ENCODE measurements at places on chromosomes 1 and 21.

GRCh38 chr1:39666772-39667171 is 5.1 kb downstream of the NT5C1A start:
- no peak for DNase-seq

DNA sequence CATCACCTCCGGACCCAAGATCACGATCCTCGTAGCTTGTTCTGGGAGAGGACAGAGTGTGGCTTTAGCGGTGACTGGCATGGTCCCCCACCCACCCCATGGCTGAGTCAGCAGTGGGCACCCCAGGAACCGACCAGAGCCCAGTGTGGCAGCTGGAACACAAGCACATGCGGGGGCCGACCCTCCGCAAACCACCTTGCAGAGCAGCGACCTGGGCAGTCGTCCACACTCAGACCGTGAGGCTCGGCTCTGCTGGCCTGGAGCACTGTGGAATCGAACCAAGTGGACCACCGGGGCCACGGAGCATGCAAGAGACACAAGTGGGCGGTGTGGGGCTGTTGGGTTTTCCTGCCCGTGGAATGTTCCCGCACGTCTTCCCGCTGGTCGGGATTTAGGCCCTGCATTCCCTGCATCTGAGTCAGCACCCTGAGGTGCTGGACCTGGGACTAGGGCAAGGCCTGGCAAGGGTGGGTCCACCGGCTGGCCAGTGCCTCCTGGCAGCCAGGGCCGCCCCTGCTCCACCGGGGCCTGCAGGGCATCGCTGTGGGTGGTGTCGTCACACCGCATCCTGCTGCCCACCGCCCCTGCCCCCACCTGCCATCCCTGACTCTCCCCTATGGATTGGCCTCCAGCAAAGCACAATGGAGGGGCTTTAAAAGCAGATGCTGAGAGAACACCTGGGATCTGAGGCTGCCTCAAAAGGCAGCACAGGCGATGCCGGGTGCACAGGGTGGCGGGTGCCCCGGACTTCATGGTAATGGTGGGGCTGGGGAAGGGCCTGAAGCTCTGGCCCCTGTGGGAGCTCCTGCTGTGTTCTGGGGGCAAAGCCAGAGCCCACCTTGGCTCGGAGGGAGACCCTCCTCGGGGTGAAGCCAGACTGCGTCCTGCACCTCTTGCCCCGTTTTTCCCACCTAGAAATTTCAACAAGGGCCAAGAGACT is 18.5 kb downstream of the MORN1 start:
- DNase-seq, result no peak

GRCh38 chr1:209403921-209404320 is 179.6 kb upstream of the CAMK1G start:
- no peak for DNase-seq

GRCh38 chr1:220224611-220225124 is 47.6 kb downstream of the RAB3GAP2 start:
- peak; percentile 28 for DNase-seq

- no peak for DNase-seq
Measured at GRCh38 chr1:93251966-93252365, 71.4 kb downstream of the CCDC18 start.

DNA sequence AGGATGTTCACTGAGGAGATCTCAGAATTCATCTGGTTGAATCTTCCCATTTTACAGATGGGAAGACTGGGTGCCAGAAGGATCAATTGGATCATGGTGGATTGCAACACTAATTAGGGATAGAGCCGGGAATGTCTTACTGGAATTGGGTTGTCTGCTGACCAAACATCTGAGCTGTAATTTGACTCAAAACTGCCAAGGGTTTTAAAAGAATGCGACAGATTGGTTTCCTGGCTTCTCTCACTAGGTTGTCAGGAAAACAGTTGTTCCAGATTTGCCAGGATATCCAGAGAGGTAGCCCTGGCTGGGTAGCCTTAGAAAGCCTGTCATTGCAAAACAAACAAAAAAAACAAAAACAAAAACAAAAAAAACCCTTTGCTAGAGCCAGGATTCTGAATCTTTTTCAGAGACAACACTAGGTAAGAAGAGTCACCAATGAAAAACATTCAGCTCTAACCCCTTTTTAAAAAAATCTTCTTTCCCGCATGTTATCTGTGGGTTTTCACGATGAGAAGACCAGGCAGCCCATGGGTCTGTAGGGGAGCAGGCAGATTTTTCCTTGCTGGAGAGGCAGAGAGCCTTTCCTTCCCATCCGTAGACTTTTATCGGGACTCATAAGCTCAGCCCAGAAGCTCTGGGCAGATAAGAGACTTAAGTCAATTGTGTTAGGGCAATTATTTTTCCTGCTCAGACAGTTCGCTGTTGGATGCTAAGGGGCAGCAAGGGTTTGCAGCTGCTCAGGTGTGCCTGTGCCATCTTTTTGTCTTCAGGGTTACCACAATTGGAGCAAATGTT is 418.9 kb downstream of the PRDM2 start:
- DNase-seq, result no peak

DNA sequence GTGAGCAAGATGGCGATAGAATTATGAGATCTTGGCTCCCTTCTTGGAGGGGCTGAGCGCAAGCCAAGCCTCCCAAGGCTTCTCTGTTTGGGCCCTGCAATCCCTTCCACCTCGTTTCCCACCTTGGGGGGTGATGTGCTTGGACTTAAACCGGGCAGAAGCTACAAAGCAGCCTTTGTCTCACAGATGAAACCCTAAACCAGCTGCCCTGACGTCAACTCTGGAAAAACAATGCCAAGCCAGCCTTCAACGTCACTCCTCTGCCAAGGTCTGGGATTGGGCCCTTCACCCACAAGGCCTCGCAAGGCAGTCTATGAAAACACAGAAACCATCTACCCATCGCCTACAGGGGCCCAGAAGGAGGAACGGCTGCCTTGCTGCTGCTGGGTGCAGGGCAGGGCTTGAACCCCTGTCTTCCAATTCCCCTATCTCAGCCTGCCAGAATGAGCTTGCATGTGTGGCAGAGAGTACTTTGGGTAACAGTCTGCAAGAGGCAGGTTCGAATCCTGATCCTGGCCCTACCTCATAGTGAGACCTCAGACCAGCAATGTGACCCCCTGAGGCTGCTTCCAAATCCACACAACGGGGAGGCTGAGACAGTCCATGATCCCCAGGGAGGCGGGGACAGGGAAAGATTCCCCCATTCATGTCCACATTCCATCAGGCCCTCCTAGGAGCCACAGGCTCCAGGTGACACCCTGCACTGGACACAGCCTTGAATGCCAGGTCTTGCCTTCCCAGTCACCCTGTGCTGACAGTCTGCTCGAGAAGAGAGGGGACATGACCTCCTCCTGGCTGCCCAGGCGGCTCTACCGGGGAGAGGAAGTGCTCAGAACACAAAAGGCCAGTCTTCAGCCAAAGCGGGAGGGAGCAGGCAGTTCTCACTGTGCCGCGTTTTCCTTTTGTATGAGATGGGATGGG is 15.0 kb downstream of the IFFO2 start:
- DNase-seq, result peak; percentile 64

DNA sequence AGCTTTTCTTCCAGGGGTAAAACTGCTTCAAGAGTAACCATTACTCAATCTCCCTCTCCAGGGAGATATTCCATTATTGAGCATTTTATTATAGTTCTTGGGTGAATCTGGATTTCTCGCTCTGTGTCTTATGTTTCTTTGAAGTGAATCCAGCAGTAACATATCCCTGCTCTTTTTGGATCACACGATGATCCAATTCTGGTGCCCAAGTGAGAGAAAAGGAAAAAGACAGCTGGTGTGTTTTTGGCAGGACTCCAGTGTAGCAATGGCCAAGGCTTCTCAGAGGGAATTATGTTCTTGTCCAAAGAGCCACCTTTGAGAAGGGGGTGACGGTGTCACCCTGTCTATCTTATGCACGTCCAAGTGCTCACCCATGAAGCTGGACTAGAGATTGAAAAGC is 140.3 kb upstream of the ERRFI1 start:
- peak; percentile 76 for DNase-seq

All from LHCN-M2 (cell line).